ENCODE measurements at places on chromosomes 4 and X. TPM values are rescaled to one million over a fixed set of nuclear protein-coding genes. Genes with fewer than 3 reads are reported as not detected.

Gene XAGE1A
- total RNA-seq, result not detected

- DNase-seq, result no peak
Measured at GRCh38 chrX:103781706-103782105, 5.1 kb downstream of the PLP1 start.

Gene GYPA
- total RNA-seq, result not detected

Gene DCHS2
- not detected for total RNA-seq

GRCh38 chrX:152843852-152844251 is 13.0 kb downstream of the NSDHL start:
- DNase-seq, result no peak

- peak; percentile 62 for DNase-seq
Measured at GRCh38 chrX:71650333-71650969, 16.9 kb upstream of the LOC101059915 start.

Gene PGRMC1
- total RNA-seq, result 36.8 TPM

DNA sequence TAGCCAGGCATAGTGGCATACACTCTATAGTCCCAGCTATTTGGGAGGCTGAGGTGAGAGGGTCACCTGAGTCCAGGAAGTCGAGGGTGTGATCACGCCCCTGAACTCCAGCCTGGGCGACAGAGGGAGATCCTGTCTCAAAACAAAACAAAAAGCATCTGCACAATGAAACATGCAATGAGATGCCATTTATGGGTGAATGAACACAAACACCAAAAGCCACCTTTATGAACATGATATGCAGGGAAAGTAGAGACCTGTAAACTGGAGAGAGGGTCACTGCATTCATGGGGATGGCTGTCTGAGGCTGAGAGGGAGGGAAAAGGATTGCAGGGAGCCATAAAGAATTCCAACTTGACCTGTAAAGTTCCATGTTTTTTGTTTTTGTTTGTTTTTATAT is 70.7 kb downstream of the EVC start:
- no peak for DNase-seq

GRCh38 chr4:169142906-169143305 is 127.8 kb downstream of the SH3RF1 start:
- DNase-seq, result no peak

Gene ALAS2
- not detected for total RNA-seq

Gene IQCM
- total RNA-seq, result not detected

DNA sequence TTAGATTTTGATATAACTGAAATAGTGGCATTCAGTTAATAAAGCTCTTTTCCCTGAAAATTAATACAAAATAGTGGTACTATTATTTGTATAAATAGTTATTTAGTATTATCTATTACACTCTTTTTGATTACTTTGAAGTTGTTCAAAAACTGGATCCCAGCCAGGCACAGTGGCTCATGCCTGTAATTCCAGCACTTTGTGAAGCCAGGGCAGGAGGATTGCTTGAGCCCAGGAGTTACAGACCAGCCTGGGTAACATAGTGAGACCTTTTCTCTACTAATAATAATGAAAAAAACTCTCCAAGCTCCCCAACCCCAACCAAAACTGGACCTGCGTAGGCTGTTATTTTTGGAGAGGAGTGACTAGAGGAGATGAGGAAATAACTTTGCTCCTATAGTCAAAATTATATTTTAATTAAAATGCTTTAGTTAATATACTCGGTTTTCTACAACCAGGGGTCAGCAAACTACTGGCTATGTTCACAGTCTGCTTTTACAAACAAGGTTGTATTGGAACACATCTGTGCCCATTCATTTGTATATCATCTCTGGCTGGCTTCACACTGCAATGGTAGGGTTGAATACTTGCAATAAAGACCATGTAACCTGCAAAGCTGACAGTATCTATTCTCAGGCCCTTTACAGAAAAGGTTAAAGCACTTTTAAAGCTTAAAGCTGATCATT is 27.6 kb downstream of the GUCY1A1 start:
- DNase-seq, result no peak

DNA sequence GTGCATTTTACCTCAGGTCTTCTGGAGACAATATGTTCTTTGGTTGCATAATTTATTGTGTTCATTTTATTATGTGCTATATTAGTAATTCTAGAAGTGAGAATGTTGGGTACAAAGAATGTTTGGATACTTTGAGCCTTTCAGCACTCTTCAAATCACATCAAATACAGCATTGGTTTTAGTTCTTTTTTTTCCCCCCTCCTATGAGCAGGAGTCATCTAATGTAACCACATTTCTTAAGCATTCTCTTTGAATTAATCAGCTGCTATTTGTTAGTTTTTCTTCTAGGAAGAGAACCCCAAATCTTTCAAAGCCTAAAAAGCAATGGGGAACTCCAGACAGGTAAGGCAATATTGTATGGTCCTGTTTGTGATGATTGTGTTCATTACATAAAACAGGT is 46.7 kb downstream of the ARL9 start:
- no peak for DNase-seq

Gene BMX
- total RNA-seq, result not detected

- DNase-seq, result no peak
Measured at GRCh38 chr4:15365641-15366040, 62.2 kb upstream of the C1QTNF7 start.

DNA sequence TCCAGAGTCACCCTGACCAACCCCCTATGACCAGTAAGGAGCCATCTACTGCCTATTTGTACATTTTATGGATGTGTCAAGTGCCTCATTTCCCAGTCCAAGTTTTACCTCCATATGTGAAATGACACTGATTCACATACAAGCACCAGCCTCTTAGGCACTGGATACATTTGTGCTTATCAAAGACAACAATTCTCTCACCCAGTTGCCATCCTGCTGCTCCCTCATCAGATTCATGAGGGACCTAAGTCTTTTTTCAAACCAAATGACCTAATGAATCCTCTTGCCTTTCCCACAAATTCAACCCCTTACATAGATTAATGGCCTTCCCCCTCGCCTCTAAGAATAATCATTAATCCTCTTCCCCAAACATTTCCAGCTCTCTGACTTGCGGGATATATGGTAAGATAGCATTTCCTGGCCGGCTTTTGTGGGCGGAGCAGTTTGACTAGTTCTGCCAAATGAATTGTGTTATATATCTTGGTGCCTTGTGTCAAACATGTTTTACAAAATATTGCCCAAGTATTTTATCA is 233.9 kb downstream of the ARAP2 start:
- no peak for DNase-seq

Gene S100P
- 3.4 TPM for total RNA-seq

Gene IL9R
- 3.8 TPM for total RNA-seq

Gene TRPC5OS
- total RNA-seq, result not detected

DNA sequence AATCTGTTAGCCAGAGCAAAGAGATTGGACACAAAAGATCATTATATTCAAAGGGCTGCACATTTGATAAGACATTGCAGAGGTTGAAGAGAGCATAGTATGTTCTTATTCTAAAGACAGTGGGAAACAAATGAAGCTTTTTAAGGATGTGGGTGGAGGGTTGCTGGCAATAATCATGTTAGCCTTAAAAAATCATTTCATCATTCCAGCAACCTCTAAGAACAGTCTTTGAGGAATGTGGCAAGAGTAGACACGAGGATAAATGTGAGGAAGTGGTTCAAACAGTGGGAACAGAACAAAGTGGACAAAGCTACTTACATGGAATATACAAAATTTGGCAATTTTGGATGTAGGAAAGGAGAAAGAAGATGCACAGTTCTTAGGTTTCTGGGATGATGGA is 167.3 kb upstream of the SPRY1 start:
- DNase-seq, result no peak

Gene SYP
- total RNA-seq, result 10.2 TPM

DNA sequence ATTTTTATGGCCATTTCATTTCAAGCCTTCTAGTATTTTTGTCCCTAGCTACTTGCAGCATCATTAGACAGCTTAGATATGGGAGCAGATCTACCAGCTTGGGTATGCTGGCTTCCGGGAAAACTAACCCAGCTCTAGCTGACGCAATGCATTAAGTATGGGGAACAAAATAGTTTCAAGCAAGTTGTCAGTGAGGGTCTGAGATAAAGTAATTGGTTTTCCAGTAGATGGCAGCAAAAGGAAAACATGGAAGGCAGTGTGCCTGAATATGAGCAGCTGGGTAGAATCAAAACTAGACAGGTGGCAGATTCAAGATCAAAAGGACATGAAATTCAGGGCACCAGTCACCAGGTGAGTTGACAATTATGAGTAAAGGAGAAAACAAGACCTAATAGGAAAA is 340.9 kb upstream of the CTSO start:
- DNase-seq, result no peak

DNA sequence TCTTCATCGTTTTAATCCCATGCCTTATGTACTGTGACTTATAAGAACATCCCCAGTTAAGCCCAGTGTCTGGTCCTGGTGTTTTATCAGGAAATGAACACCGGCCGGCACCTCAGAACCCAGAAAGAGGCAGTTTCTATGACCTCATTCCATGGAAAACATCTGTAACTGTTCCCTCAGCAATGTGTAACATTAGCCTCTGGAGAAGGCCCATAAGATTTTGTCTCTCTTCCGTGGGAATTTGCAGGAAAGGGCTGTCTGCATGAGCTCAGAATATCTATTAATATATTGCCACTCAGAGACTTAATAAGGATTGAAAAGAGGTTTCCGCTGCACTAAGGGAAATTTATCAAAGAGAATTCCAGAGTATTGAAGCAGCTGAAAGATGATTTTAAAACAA is 3.1 kb upstream of the TCEANC start:
- DNase-seq, result no peak

- DNase-seq, result no peak
Measured at GRCh38 chr4:136281307-136281706, 1251.0 kb downstream of the PCDH18 start.

DNA sequence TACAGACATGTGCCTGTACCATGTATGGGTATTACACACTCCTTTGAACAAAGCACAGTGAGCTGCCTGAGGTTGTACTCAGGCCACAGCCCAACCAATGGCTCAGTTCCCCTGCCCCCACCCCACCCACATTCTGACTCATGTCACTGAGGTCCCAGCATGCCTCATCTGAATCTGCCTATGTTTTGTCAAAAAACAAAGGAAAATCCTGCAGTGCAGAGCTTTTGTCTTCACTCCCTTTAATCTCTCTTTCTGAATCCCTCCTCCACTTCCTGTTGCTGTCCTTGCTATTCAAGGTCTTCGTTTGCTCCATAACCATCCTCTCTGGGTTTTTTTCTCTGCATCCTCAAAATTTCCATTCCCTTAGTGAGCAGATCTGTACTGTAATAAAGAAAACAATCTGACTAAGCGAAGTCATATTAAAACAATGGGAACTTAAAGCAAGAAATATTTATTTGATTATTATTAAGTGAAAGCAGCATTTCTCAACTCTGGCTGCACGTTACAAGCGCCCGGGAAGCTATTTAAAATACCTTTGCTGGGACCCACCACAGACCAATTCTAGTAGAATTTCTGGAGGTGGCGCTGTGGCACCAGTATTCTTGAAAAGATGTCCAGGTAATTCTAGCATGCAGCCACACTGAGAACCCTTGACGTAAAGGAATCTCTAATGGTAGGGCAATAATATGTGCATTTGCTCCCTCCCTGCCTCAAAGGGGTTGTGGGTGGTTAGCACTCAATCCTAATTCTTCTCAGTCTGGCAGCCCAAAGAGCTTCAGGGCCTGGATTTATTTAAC is 8.7 kb downstream of the GUCY2F start:
- DNase-seq, result peak; percentile 63

- no peak for DNase-seq
Measured at GRCh38 chr4:88661739-88662138, 35.9 kb downstream of the NAP1L5 start.

DNA sequence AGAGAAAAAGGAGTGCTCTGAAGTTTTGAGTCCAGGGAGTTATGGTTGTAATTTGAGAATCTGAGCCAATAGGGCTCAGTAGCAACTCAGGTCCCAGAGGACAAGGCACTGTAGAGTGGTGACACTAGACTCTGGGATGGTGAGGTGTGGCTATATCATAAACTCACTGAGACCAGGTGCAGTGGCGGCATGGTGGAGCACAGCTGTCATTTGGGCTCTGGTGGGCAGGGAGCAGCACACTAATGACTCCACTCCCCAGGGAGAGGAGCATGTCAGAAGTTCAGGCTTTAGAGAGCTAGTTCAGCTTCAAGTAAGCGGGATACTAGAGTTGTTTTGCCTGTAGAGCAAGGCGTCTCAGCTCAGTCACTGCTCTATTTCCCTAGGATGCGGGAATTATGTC is 165.4 kb upstream of the USP38 start:
- no peak for DNase-seq

DNA sequence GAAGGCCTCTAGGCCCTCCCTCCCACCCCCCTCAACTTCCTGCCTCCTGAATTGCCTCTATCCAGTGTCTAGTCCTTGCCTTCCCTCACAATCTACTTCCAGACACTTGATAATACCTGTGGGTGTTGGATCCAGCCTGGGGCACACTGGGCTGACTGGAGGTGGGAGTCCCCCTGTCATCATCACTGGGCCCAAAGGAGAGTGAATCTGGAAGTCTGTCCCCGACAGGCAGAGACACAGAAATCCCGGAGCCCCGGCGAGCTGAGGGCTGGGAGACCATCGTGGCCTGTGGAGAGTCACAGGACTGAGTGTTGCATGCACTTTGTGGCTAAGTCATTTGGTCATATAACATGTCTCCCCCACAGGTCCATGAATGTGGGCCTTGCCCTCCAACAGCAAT is 8.4 kb upstream of the SYP start:
- DNase-seq, result no peak

GRCh38 chrX:102765809-102766208 is 45.3 kb downstream of the GPRASP3 start:
- DNase-seq, result no peak

Gene HELT
- not detected for total RNA-seq

GRCh38 chr4:15543537-15544247 is 74.0 kb downstream of the CC2D2A start:
- no peak for DNase-seq
